ENCODE measurements at places on chromosomes 7 and 10.

DNA sequence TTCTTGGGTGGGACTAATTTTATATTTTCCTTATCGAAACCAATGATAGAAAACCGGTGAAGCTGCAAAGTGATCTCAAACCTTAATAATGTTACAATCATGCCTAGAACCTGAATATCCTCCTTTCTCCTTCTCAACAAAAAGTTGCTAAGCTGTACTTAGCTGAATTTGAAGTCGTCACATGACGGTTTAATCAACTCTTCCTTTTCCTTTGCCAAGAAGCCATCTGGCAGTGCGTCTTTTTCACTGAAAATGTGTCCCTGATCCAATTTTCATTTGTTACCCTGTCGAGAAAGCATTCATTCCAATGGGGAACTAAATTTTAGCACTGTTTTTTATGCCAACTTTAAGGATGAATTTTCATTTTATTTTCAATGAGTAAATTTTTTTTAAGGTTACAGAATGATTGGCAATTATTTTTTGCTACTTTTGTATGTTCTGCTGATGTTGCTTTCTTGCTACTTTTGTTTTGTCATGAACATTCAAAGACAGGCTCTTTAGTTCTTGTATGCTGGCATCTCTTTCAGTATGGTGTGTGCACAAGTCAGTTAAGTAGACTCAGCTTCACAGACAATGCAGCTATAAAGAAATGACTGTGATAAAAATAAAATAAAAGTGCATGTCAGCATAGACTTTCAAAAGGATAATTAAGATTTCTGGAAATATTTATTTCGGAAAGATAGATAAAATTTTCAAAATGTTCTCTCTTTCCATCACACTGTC is 980.0 kb downstream of the DNAJB9 start:
- DNase-seq: no peak

DNA sequence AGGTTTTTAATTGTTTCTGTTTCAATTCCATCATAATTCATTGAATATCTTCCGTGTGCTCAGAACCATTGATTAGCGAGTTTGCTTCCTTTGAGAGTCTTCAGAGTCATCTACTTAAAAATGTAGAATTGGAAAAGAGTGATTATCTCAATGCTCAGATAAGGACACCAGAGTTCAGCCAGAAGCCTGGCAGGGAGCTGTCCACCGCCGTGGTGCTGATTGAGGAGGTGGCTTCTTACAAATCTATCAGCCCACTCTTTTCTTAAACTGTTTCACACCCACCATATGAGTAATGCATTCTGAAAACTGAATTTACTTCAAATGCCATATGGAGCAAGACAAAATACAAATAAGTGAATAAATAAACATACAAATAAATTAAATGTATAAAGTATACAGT is 79.3 kb downstream of the INSYN2A start:
- peak; percentile 19 for DNase-seq

DNA sequence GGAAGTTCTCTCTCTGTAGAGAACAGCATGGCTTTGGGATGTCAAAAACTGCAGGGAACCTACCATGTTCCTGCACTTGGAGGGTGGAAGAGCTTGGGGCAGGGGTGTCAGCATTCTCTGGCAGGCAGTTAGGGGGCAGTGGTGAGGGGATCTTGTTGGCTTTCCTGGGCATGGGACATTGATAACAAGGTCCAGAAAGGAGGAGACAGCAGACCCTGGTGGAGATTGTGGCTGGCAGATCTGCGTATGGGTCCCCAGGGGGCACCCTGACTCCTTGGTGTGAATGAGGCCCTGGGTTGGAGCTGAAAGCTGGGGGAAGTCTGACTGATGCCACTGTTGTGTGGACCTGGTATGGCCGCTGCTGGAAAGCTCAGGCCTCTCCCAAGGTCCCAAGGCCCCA is 22.9 kb upstream of the CAMK2B start:
- no peak for DNase-seq

DNA sequence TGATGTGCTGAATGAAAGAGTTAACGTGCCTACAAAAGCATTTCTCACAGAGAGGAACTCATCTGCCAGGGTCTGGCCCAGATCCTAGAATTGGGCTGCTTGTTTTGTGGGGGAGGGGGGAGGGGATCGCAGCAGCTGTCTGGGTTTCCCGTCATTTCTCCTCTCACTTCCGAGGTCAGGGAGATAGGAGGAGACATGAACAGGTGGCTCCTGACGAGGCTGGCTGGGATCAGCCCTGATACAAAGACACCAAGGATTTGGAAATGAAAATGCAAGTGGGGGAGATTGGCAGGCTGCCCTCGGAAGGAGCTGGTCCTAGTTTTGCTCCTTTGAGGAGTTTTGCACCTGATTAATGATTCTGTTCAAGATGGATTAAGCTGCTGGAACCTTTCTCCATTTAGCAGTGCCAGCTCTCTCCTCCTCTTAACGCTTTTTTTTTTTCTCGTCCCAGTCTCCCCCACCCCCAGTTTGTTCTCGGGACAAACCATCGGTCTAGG is 86.8 kb upstream of the KMT2C start:
- DNase-seq: no peak

DNA sequence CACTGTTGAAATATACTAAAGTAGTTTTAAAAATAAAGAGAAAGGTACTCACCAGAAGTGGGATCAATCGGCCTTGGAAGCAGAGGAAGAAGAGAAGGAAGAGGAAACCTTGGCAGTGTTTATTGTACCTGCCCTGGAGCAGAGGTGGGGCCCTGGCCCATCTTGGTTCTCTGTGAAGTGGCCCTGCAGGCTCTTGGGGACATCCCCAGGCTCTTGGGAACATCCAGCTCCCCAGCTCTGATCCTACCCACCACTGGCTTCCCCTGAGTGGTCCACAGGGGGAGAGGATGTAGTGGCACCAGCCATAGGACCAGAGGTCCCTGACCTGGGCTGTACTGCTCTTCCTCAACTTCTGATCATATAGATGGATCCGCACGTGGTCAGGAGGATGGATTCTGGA is 22.3 kb upstream of the RET start:
- DNase-seq: no peak

GRCh38 chr10:63481815-63482421 is 16.1 kb upstream of the JMJD1C start:
- DNase-seq: no peak

GRCh38 chr7:30761214-30762156 is 9.6 kb downstream of the INMT start:
- DNase-seq: no peak

DNA sequence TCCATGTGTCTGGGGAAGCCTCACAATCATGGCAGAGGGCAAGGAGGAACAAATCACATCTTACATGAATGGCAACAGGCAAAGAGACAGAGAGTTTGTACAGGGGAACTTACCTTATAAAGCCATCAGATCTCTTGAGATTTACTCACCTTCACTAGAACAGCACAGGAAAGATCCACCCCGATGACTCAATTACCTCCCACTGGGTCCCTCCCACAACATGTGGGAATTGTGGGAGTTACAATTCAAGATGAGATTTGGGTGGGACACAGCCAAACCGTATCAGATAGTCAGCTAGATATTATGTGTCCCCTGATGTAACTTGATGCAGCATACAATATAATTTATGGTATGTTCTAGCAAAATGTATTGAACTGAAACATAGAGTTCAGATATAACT is 14.1 kb upstream of the CEP41 start:
- DNase-seq: no peak

- no peak for DNase-seq
Measured at GRCh38 chr7:117118579-117119180, 165.4 kb downstream of the ST7 start.

DNA sequence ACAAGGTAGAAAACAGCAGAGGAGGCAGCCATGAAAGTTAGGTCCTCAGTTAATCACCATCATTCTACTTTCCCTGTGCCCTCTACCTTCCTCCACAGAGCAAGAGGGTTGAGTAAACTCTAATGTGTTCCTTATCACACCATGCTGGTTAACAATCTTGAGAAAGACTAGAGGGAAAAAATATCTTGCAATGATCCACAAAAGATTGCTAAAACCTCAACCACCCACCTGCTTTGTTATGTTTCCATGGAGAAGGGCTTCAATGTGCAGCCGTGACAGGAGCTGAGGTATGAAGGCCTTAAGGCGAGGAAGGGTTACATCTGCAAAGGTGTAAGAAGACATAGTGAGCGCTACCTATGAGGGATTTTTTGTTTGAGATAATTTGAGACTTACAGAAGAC is 103.9 kb downstream of the IDE start:
- no peak for DNase-seq

DNA sequence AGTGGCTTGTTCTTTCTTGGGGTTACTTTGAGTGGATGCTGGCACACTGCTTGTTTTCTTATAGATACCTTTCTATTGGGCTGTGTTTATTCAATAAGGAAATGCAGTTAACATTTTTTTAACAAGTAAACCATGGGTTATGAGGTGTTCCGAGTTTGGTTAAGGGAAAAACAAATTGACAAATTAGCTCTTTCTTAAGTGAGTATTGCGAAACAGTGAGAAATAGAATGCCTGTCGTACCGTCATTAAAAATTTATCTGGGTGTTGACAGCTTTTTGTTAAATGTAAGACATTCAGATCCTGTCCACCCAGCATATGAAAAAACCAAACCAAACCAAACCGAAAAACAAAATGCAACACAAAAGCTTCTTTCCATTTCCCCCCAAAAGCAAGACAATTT is 6.2 kb downstream of the CUX1 start:
- DNase-seq: no peak

DNA sequence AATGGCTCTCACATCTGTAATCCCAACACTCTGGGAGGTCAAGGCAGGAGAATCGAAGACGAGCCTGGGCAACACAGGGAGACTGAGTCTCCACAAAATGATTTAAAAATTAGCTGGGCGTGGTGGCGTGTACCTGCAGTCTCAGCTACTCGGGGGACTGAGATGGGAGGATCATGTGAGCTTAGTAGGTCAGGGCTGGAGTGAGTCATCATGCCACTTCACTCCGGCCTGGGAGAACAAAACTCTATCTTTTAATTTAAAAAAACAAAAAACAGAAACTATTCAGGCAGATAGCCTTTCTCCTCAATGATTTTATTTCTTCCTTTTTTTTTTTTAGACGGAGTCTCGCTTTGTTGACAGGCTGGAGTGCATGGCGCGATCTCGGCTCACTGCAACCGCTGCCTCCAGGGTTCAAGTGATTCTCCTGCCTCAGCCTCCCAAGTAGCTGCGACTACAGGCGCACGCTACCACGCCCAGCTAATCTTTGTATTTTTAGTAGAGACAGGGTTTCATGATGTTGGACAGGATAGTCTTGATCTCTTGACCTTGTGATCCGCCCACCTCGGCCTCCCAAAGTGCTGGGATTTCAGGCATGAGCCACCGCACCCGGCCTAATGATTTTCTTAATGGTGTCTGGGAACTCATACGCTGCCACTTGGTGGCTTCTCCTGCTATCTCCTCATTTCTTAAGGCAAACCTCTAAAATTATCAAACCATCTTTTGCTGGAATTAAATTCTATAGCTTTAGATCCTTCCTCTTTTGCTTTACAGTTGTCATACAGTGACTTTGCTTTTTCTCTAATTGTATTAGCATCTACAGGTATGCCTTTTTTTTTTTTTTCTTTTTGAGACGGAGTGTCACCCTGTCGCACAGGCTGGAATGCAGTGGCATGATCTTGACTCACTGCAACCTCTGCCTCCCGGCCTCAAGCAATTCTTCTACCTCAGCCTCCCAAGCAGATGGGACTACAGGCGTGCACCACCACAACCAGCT is 22.9 kb downstream of the SRPK2 start:
- no peak for DNase-seq

- DNase-seq: no peak
Measured at GRCh38 chr10:723973-724372, 34.5 kb upstream of the DIP2C start.

- DNase-seq: no peak
Measured at GRCh38 chr10:115093286-115093775, at the start of gene ATRNL1. ATRNL1 (plus strand) TSS chr10:115093365; CDS start chr10:115093751, 386 bp downstream.

DNA sequence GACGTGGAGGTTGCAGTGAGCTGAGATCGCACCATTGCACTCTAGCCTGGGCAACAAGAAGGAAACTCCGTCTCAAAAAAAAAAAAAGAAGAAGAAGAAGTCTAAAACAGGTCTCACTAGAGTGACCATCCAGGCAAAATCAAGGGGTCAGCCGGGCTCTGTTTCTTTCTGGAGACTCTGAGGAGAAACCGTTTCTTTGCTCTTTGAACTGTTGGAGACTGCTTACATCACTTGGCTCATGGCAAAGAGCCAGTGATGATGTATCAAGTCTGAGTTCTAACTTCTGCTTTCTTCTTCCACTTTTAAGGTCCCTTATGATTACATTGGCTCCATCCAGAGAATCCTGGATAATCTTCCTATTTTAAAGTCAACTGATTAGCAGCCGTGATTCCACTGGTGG is 306.8 kb downstream of the WDR11 start:
- no peak for DNase-seq

DNA sequence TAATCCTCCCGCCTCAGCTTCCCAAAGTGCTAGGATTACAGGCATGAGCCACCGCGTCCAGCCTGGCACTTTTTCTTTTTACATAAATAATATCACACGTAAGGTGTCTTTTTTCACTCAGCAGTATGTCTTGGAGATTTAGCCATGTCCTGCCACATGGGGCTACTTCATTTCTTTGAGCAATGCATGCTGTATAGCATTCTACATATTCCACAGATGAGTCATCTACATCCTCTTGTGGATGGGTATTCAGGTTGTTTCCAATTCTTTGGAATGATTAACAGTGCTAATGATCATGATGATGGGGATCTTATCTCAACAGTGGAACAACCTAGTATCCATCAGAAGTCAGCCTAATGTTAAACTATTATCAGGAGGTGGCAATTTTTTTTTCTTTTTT is 50.8 kb downstream of the ZNF503 start:
- no peak for DNase-seq

GRCh38 chr10:110423650-110424049 is 74.1 kb upstream of the DUSP5 start:
- DNase-seq: no peak

DNA sequence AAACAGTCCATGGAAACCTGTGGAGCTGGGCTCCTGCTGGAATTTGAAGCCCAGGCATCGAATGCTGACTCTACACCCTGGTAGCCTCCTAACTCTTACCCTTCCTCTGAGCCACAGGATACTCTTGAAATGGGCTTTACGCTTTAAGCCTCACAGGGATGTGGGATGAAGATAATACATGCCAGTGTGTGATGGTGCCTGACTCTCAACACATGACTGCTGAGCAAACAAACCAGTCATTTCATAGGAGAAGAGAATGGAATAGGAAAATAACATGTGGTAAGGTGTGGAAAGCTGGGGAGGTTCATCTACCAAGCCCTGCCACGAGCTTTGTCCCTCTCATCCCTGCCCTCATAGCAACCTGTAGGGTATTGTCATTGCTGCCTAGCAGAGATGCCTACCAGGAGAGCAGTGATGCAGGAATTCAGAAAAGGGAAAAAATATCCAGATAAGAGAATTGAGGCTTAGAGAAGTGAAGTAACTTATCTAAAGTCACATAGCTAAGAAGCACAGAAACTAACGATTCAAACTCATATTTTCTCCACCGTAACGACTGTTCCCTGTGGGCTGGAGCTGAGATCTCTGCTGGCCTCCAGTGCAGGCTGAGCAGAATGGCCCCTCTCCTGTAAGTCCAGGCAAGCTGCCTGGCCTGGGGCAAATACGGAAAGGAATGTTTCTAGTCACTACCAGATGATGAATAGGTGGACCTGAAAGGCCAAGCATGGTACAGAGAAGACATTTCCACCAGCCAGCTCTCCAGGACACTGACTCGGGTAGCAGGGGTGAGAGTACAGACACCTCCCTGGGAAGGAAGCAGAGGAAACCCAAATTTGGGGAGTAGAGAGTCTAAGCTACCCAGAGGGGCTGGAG is 90.2 kb upstream of the DUSP5 start:
- DNase-seq: no peak
